ENCODE measurements at places on chromosomes 11 and 22. TPM values are rescaled to one million over a fixed set of nuclear protein-coding genes. Genes with fewer than 3 reads are reported as not detected.

The SLC22A8 gene
- polyA plus RNA-seq: not detected

GRCh38 chr22:32422062-32422461, 10.0 kb upstream of the RTCB start:
- no peak for DNase-seq

- no peak for DNase-seq
These were observed 13.6 kb downstream of the PARVB start for GRCh38 chr22:44037519-44038375.

GRCh38 chr11:2515401-2516275, 70.8 kb downstream of the KCNQ1 start:
- DNase-seq: no peak

DNA sequence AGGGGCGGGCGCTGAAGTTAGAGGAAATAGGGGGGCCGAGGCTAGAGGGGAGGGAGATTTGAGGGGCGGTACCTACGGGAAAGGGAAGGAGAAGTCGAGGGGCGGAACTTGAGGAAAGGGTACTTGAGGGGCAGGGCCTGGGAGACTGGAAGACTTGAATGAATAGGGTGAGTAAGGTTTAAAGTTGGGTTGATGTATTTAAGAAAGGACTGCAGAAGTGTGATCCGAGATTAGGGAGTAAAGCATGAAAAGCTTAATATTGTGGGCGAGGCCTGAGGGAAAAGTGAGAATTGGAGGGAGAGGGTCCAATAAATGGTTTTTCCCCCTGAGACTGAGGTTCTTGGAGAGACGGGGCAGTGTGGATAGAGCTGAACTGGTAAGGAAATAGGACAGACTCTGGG, 723 bp downstream of the HSCB start:
- DNase-seq: no peak
